ENCODE measurements at places on chromosomes 2 and 18.

- DNase-seq = no peak
These were observed 58.5 kb upstream of the NFATC1 start for GRCh38 chr18:79337184-79337583.

GRCh38 chr2:191618786-191619185, 59.1 kb upstream of the NABP1 start:
- no peak for DNase-seq

- no peak for DNase-seq
These were observed 140.5 kb upstream of the GYPC start for GRCh38 chr2:126515471-126515870.

GRCh38 chr2:172087780-172088244, 2.5 kb downstream of the DLX1 start:
- no peak for DNase-seq

DNA sequence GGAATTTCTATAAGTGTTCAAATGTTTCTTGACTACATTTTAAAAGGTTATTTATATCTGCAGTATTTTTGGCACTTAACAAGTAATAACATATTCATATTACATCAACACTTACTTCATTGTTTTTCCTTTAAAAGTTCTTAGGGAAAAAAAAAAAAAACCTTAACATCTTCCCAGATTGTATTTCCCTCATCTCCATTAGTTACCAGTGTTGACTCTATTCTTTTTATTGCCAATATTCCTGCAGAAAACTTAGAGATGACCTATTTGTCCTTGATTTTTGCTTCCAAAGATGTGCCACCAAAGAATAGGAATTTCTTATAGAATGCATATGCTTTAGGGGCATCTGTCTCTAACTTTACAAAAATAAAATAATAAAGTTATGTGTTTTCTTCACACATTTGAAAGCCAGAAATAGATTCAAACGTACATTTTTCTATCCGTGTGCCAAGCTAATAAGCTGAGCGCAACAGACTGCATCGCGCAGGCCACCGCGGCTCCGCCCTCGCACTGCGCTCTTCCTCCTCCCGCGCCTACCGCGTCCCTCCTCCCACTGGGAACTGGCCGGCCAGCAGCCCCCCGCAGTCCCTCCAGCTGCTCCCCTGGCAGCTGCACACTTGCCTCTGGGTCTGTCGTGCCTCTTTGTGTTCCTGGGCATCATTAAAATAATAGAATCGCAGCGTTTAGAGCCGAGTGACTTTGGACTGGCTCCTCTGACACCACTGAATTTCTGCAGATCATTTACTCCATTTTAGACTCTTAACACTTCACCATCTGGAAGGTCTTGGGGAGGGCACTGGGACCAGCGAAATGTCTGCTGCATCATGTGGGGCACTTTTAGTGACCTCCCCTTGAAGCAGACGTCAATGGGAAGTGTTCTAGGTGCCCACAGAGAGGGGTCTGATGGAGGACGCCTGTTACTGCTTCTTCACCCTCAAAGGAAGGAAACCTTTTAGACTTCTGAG, 21.2 kb upstream of the NAB1 start:
- peak; percentile 69 for DNase-seq

DNA sequence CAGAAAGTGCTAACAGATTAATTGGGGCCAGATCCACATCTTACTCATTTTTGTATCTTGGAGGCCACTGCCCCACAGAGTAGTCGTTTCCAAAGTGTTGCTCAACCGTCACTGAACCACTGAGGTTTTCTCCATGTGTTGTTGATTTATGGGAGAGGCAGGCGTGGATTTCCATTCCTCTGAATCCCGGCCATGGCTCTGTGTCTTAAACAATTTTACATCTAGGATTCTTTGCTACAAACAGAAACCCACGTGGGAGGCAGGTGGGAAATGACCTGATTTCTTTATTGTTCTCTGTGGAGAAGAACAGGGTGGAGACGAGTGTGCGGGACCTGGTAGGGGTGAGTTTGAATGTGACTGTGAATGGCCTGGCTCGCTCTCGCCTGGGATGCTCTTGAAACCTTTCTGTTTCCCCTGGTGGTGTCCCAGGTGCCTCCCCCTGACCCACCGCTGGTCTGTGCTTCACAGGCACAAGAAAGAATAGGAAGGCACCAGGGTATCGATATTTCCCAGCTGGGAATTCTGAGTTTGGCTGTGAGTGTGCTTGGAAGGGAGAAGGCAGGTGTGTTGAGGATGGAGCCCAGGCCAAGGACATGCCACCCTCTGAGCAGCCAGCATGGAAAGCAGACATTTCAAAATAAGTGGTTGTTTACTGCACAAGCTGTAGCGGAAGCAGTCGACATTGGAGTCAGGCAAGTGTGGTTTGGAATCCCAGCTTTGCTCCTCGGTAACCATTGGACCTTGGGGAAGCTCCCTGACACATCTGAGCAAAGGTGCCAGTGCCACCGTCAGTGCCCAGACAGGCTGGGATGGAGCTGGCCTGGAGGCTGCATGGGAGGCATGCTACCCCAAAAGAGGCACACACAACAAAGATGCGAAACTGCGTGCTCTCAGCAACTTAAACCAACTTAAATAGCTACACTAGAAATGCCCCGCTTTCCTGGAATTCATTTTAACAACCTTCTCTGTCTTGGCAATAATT, 50.0 kb downstream of the LPIN1 start:
- no peak for DNase-seq

DNA sequence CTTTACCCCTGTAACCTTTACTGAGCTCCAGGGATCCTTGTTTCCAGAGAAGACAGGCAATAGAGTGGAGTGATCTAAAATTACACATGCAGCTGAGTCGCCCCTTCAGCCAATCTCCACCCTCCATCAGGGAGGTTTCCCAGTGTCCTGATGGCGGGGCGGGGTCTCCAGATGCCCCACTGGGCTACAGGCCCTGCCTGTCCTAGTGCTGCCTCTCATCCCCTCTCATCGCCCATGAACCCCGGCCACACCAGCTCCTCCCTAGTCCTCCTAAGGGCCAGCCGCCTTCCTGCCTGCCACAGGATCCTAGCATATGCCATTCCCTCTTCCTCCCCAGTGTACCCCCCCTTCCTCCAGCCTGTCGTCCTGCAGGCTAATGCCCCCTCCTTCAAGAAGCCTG, 144.1 kb upstream of the GLI2 start:
- DNase-seq = no peak

GRCh38 chr2:145623136-145623535, 1103.2 kb upstream of the ZEB2 start:
- DNase-seq = no peak

GRCh38 chr2:152465541-152465940, 130.6 kb downstream of the FMNL2 start:
- no peak for DNase-seq

DNA sequence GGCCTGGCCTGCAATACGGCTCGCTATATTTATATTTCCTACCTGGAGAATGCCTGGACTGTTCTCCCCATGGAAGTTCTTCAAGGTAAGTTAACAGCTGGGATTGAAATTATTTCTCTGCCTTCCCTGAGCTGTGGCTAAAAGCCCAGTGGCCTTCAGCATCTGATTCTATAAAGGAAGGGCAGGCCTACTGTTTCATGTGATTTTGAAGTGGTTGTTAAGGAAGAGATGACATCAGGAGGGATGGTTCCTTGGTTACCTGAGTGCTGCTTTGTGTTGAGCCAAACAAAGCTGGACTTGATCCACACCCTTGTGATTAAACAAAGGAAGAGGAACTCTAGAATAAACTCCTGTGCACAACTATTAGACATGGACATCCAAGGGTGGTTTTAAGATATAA, 61.6 kb downstream of the MFSD6 start:
- peak; percentile 58 for DNase-seq

GRCh38 chr18:66043009-66043408, 292.2 kb downstream of the CDH7 start:
- no peak for DNase-seq

DNA sequence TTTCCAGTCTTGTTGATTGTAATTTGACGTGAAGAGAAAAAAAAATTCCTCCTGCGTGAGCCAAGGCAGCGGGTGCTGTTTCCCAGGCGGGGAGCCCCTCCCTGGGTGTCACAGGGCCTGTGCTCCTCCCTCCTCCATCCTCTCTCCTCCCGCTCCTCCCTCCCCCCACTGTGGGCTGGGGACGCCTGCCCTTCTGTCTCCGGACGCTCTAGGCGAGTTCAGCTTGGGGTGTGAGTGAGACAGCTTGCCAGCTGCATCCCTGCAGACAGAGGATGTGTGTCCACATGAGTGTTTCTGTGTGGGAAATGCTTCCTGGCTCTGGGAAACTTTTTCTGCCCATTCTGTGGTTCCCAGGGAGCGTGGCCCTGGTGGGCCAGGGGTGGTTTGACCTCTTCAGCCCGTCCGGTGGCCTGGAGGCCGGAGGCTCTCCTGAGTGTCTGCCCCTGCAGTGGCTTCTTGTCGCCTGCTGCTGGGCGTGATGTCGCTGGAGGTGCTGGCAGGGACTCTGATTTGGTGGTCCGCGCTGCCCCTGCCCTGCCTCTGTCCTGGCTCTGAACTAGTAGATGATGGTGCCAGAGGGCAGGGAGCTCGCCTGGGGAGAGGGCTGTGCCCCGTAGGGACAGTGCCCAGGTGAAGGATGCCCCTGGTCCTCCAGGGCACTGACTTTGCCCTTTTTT, 96.4 kb downstream of the USP40 start:
- no peak for DNase-seq

GRCh38 chr18:73283032-73283431, 415.2 kb upstream of the NETO1 start:
- no peak for DNase-seq

GRCh38 chr2:86398500-86399474, 42.4 kb upstream of the KDM3A start:
- no peak for DNase-seq

GRCh38 chr18:53686965-53687364, 537.5 kb downstream of the MBD2 start:
- no peak for DNase-seq

DNA sequence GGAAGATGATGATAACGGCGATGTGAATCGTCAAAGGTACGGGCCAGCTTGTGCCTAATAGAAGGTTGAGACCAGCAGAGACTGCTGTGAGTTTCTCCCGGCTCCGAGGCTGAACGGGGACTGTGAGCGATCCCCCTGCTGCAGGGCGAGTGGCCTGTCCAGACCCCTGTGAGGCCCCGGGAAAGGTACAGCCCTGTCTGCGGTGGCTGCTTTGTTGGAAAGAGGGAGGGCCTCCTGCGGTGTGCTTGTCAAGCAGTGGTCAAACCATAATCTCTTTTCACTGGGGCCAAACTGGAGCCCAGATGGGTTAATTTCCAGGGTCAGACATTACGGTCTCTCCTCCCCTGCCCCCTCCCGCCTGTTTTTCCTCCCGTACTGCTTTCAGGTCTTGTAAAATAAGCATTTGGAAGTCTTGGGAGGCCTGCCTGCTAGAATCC, 3.0 kb downstream of the FZD7 start:
- no peak for DNase-seq

GRCh38 chr2:180247658-180248057, 240.6 kb upstream of the CWC22 start:
- DNase-seq = no peak

DNA sequence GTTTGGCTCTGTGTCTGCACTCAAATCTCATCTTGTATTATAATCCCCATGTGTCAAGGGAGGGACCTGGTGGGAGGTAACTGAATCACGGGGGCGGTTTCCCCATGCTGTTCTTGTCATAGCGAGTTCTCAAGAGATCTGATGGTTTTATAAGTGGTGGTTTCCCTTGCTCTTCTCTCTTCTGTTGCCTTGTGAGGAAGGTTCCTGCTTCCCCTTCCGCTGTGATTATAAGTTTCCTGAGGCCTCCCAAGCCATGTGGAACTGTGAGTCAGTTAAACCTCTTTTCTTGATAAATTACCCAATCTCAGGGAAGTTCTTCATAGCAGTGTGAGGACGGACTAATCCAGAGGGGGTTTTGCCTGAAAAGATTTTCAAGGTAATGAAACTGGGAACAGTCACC, 245.4 kb downstream of the GALR1 start:
- no peak for DNase-seq

- no peak for DNase-seq
These were observed 20.0 kb downstream of the SETBP1 start for GRCh38 chr18:44700652-44701051.

- DNase-seq = no peak
These were observed 108.2 kb downstream of the PDE1A start for GRCh38 chr2:182318466-182319220.

GRCh38 chr2:88852753-88853402, 161.4 kb downstream of the RPIA start:
- DNase-seq = no peak

- DNase-seq = no peak
These were observed 21.6 kb downstream of the STEAP3 start for GRCh38 chr2:119245076-119245840.

DNA sequence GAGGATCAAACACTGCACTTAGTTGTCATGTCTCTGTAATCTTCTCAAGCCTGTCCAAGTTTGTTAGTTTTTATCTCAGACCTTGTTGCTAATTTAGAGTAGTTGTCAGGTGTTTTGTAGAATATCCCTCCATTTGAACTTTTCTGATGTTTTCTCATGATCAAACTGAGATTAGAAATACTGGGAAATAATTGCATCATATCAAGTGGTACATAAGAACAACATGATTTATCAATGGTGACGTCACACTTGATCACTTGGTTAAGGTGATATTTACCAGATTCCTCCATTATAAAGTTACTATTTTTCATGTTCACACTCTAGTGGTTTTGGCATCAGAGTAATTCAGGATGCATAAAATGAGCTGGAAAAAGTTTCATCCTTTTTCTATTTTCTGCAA, 1182.4 kb upstream of the ZEB2 start:
- DNase-seq = no peak

- DNase-seq = peak; percentile 15
These were observed 124.1 kb downstream of the ANKRD30BL start for GRCh38 chr2:132037527-132038178.

DNA sequence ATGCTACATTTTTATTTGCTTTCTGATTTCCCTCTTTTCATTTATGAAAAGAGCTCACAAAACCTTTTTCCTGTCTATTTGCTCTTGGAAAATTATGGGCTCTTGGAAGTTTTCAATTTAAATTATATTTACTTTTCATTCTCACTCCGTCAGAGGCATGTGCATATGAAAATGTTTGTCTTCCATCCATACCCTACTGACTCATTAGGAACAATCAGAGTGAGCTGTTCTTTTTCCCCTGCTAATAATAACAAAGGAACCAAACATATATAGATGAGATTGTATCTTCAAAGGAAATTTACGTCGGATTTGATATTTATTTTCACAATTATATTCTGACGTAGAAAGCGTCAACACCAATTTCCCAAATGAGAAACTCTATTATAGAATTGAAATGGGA, 1101.2 kb downstream of the TSN start:
- DNase-seq = no peak

GRCh38 chr18:54086046-54086802, 138.2 kb downstream of the MBD2 start:
- no peak for DNase-seq

GRCh38 chr2:189466656-189467055, 25.4 kb downstream of the WDR75 start:
- no peak for DNase-seq

GRCh38 chr2:8248623-8248957, 433.3 kb upstream of the ID2 start:
- no peak for DNase-seq

- no peak for DNase-seq
These were observed 299.7 kb downstream of the PRKCE start for GRCh38 chr2:45951025-45951727.

All from NCI-H1417 treated with DMSO at 0.1 percent for 48 hours (cell line).